AG10803 (cell line): ENCODE measurements at places on chromosomes 1 and 21.

GRCh38 chr21:17002594-17003257 is 510.1 kb upstream of the CXADR start:
- no peak for DNase-seq

GRCh38 chr1:224399887-224400286 is 34.7 kb downstream of the WDR26 start:
- no peak for DNase-seq

GRCh38 chr1:232166942-232167341 is 463.0 kb downstream of the SIPA1L2 start:
- no peak for DNase-seq

GRCh38 chr1:196659471-196659870 is 7.6 kb downstream of the CFH start:
- DNase-seq, result peak; percentile 11

DNA sequence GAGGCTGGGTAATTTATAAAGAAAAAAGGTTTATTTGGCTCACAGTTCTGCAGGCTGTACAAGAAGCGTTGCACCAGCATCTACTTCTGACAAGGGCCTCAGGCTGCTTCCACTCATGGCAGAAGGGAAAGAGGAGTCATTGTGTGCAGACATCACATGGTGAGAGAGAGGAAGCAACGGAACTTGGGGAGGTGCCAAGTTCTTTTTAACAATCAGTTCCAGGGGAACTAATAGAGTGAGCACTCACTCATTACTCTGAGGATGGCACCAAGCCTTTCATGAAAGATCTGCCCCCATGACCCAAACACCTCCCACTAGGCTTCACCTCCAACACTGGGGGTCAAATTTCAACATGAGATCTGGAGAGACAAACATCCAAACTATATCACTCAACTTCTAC is 77.2 kb downstream of the DDAH1 start:
- DNase-seq, result no peak

DNA sequence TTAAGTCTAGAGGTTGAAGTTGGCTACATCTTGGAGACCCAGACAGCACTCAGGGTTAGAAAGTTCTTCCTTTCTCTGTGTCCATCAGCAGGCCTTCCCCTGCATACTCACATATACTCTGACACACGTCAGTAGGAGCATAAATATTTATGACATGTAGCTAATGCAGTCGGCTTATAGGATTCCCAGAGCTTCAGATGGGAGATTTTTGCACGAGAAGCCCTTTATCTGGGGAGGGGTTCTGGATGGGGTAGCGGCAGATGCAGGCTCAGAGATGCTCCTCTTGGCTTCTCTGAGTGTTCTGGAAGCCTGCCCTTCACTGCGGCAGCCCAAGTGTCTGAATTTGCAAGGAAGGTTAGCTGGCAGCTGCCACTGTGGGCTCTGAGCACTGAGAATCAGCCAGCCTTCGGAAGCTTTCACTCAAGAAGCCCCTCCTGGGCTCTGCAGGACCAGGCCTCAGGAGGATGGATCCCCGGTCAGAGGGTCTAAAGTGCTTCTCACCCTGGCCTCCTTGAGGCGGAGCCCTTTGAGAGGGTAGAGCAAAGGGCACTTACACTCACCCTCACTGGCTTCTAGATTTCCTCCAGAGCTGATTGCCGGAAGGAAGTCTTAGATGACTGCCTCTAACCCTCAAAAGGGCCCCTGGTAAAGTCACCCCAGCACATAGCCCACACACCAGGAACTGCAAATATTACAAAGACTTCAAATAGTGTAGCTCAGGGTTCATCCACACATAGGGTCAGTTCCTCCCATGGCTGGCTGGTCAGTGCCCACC is 68.1 kb upstream of the NFASC start:
- DNase-seq, result no peak

DNA sequence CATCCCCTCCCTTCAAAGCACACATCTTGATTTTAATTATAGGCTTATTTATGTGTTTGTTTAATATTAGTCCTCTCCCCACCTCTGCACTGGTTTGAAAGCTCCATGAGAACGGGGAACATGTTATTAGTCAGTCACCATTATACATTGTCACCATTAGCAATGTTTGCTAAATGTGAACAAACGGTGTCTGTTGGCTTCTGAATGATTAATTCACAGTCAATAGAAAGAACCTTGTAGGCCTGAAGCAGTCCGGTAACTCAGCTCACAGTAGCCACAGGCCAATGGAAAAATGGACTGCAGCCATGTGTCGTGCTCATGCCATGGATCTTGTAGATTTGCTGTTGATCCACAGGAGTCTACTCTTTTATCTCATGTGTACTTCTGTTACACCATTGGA is 49.7 kb upstream of the NHLH2 start:
- DNase-seq, result no peak

- DNase-seq, result no peak
Observed at GRCh38 chr1:21396516-21396915, 43.4 kb upstream of the NBPF3 start.

GRCh38 chr1:19453741-19454201 is 31.6 kb downstream of the CAPZB start:
- DNase-seq, result no peak

DNA sequence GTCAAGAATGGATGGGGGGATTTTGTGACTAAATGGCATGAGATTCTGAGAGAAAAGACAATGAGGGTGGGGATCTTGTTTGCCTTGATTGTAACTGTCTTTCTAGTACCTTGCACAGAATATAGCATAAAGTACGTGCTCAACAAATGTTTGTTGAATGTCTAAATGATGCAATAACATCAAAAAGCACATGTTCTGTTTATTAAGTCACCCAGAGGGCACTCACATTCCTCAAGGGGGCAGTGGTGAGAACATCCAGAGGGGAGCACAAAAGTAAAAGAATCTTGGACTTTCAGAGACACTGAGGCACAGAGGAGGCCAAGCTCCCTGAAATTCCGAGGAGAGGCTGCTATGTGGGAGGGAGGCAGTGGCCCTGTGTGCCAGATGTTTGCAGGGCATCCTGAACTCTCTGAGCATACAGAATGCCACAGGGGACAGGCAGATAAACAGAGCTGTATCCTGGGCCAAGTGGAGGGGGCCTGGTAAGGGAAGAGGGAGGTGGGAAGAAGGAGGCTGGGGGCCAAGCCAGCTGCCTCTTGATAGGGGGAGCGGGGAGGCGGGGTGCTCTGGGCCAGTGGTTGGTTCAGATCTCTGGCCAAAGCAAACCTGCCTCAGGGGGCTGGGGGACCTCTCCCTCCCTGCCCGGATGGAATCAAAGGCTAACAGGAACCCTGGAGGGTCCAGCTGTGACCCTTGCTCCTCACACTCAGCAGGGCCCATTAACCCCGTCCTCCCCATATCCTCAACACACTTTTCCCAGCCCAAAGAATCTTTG is 6.5 kb upstream of the ATP1A2 start:
- peak; percentile 66 for DNase-seq

DNA sequence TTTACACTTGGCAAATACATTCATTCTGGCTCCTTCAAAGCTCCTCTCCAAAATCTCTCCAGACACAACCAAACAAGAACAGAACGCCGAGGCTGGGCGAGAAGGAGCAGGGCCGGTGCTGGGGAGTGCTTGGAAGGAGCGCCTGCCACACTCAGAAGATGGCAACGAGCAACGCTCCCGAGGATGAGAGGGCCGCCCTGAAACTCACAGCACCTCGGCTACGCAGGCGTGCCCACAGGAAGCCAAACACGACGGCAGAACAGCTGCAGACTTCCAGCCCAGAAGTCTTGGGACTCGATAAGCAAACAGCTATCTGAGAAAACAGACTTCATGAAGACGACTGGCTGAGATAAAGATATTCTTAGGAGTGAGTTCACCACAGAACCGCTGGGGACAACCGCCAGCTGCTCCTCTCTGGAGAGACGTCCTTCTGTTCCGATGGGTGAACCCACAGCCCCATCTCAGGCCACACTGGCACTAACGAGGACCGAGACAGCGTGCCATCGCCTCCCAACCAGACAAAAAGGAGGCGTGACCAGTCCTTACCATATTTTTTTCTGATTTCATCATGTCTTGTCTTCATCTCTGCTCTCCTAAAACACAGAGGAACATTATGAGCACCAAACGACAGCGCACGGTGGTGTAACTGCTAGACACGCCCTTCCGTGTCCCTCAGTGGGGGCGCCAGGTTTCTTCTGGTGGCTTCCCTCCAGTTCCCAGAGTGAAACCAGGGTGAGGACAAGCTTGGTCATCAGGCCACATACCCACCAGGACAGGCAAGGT is 18.6 kb downstream of the PTTG1IP start:
- DNase-seq, result no peak

GRCh38 chr21:45079351-45079750 is 5.0 kb downstream of the ADARB1 start:
- DNase-seq, result no peak

DNA sequence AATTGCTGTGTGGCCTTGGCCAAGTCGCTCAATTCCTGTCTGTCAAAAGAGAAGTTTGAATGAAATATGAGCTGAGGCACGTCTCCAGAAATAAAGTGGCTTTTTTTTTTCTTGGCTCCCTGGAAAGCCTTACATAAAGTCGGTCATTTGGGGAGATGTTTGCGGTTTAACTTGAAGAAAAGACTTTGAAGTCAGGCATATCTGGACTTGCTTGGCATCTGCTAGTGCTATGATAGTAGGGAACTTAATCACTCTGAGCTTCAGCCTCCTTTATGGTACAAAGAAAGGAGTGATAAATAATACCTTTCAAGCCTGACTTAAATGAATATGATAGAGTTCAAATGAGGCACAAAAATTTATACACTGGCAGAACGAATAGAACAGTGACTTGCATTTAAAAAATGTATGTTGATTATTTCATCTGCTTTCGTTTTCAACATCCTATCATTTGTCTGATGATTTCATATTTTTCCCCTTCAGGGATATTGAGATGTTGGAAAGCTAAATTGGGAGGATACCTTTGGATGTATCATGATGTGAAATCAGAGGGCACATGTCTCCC is 60.2 kb downstream of the FASLG start:
- peak; percentile 30 for DNase-seq

GRCh38 chr1:239155466-239156091 is 230.8 kb upstream of the CHRM3 start:
- no peak for DNase-seq

DNA sequence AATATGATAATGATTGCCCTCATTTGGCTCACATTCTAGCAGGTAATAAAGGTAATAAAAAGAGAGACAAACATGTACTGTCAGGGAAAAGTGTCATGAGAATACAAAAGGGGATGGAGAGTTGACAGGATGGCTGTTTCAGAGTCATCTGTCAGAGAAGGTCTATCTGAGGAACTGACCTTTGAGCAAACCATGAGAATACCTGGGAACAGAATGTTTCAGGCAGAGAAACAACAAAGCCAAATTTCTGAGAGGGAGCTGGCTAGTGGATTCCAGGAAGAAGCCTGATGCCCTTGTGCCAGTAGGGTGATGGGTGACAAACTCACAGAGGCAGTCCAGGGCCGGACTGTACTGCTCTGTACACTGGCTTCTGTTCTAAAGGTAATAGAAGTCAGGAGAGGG is 107.2 kb downstream of the C1orf21 start:
- no peak for DNase-seq

DNA sequence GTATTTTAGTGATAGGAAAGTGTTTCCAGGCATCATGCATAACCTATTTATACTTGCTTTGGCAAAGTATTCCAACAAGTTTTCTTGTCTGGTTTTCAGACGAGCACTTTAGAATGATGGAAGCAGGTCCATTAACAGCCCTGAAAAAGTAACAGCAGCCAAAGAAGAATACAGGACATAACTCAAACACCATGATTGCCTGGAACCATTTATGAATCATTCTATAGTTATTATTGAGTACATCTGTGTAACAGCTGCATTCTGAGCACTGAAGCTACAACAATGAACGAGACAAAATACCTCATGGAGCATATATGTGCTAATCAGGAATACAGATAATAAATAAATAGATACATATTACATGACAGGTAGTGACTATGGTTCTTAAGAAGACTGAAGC is 12.6 kb downstream of the IL10RB start:
- peak; percentile 83 for DNase-seq

- DNase-seq, result peak; percentile 58
Observed at GRCh38 chr1:22673486-22674409, 20.7 kb downstream of the C1QB start.

GRCh38 chr1:115218034-115218405 is 120.0 kb downstream of the NGF start:
- DNase-seq, result no peak

GRCh38 chr21:43740497-43741156 is 21.7 kb downstream of the PDXK start:
- DNase-seq, result peak; percentile 49
